ENCODE measurements at places on chromosomes 4 and X. TPM values are rescaled to one million over a fixed set of nuclear protein-coding genes. Genes with fewer than 3 reads are reported as not detected.

GSX2 gene
- not detected for polyA plus RNA-seq

UCP1 gene
- polyA plus RNA-seq = 0.17 TPM

PRSS12 gene
- 7.7 TPM for polyA plus RNA-seq

IL1RAPL1 gene
- polyA plus RNA-seq = 2.4 TPM

NEXMIF gene
- 2.2 TPM for polyA plus RNA-seq

KIAA1210 gene
- 1.5 TPM for polyA plus RNA-seq

GPR119 gene
- not detected for polyA plus RNA-seq

GAGE1 gene
- not detected for polyA plus RNA-seq

SMARCA1 gene
- 109 TPM for polyA plus RNA-seq

SPIN3 gene
- polyA plus RNA-seq = 18.3 TPM

SPOCK3 gene
- 10.9 TPM for polyA plus RNA-seq

TMEM271 gene
- polyA plus RNA-seq = not detected

NCBP2L gene
- polyA plus RNA-seq = 0.04 TPM

Data from renal pelvis (tissue), 12 donors.